ENCODE measurements at places on chromosomes 2 and 18.

DNA sequence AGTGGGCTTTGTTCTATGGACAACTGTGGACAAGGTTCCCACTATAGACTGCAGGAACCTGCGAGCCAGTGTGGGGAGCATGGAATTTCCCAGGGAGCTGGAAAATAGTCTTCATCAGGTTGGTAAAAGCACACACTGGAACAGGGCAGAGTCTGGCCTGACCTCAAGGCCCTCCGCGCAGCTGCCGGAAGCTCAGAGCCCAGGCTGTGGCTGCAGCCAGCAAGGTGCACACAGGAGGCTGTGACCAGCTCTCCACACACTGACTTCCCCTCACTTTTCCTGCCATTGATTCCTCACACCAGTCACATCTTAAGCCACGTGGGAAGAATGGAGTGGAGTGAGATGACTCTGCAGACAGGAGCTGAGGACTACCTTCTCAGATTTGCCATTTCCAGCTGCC is 19.1 kb downstream of the MAL start:
- DNase-seq = no peak

DNA sequence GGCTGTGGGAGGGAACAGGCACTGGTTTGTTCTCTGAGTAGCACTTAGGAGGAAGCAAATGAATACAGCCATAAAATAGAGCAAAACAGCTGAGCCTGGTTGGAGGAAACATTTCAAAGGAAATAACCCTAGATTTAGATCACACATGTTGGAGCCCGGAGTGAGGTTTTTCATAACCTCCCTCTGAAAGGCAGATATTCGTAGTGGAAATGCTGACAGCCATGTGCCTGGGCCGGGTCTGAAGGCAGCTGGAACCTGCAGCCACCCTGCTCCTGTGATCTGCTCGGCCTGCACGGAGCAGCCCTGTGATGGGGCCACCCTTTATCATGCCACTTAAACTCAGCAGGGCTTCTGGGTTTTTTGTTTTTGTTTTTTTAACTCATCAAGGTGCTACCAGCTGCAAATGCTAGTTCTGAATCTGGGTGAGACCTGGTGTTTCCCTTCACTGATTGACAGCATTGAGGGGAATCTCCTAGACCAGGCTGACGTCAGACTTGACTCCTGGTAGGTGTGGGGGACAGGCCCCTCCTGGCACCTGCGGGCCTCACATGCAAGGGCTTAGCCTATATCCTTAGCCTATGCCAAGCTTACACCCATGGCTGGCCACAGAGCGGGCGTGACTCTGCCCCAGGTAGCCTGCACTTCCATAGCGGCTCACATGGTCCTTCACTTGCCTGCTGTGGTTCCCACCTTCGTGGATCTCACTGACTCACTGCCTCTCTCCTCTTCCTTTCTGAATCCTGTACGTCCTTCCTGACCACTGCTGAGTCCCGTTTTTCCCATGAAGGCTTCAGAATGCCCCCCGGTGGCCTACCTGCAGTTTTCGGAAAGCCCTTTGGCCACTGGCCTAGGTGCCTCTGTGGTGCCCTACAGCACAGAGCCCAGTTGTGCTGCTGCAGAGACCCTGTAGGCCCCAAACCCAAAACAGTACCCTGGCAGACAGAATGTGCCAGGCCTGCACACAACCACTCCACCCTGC is 217.3 kb downstream of the SEPTIN10 start:
- DNase-seq = no peak

DNA sequence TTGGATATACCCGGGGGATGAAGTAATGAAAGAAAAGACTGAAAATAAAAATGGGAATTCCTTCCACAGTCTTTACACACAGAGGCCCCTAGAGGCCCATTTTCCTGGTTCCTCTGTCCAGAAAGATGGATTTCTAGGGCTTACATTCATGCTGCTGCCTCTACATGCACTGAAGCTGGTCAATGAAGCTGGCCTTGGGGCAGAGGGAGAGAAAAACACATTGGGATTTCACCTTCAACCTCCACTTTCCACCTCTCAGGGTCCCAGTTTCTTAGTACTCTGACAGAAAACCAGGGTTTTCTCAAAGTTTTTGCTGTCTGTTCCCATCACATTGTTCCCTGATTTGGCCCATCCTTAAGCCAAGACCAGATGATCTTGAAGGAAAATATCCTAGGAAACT is 154.6 kb upstream of the ZSWIM2 start:
- no peak for DNase-seq

GRCh38 chr2:15722980-15723379 is 131.3 kb downstream of the DDX1 start:
- DNase-seq = no peak

DNA sequence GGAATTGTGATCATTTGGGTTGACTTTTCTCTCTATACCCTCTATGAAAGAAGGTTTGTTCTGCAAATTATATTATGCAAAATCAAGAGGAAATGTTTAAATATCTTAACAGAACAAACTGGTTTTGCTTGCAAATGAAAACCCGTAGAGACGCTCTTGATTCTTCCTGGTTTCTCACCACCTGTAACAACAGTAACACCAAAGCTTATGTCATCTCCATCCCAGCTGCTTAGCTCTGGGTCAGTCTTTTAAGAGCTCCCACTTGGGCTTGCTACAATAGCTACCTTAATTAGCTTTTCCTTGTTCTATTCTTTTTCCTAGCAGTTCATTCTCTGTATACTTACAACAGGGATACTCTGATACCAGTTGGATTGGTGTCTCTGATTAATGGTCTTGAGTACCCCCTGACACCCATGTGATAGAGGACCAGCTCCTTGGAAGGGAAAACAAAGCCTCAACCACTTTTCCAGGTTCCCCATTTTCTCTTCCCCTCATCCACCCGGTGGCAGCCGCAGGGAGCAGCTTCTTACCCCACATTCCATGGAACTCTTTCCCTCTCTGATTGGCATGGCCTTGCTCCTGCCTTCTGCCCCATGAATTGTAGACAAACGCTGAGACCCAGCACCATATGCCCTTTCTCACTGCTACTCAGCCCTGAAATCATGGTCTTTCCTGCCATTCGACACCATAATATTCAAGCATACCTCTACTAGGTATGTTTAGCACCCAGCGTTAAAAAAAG is 27.7 kb downstream of the TMEM182 start:
- DNase-seq = no peak

- DNase-seq = no peak
Observed at GRCh38 chr2:215845839-215846586, 167.3 kb downstream of the MREG start.

DNA sequence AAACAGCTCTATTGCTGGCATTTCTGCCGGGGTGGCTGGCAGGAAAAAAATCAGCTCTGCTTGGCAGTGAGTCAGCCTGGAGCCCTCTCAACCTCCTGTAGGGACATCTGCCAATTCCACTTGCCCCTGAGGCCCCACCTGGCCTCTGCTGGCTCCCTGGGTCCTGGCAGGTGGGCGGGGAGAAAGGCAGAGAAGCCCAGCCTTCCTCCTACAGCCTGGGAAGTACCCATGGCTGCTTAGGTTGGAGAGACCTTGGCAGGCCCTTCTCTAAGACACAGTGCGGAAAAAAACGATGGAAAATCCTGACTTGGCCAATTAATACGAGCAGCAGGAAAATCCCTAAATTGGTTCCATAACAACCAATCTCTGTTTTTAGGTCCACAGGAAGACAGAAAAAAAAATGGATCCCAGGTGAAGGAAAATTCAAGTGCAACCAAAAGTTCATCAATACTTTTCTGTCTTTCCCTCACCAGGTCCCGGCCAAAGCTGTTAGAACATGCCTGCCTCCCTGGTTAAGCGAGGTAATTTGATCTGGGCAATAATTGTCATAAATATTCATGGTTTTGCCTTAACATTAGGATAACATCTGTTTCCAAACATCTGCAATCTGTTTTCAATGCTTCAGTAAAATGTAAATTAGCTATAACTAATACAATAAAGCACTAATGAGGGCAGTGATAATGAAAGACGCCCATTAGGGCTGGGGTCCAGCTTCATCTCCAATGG is 245.9 kb downstream of the TFCP2L1 start:
- no peak for DNase-seq

All from stimulated activated CD4-positive, alpha-beta T cell treated with anti-CD3 and anti-CD28 coated beads, Interleukin-2, amount 100 ng/mL, for 48 hours (primary cell).